ENCODE measurements at places on chromosomes 2 and 18.

DNA sequence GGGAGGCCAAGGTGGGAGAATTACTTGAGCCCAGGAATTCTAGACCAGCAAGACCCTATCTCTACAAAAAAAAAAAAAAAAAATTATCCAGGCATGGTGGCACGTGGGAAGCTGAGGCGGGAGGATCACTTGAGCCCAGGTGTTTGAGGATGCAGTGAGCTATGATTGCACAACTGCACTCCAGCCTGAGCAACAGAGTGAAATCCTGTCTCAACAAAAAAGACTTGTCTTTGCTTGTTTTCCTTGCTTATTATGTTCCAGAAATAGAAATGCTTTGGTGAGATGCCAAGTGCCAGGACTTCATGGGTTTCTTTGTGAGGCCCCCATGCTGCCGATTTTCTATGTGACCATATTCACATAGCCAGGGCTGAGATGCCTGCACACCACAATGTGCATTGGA is 9.0 kb downstream of the DCDC2C start:
- no peak for DNase-seq

- DNase-seq: no peak
These were observed 390.7 kb upstream of the TMEFF2 start for GRCh38 chr2:192585418-192585817.

GRCh38 chr2:45403036-45403435 is 208.0 kb downstream of the SRBD1 start:
- DNase-seq: no peak

GRCh38 chr2:60068755-60069154 is 484.7 kb downstream of the BCL11A start:
- DNase-seq: no peak

GRCh38 chr18:14930076-14930475 is 182.1 kb downstream of the ANKRD30B start:
- no peak for DNase-seq

- DNase-seq: no peak
These were observed 172.5 kb downstream of the MAIP1 start for GRCh38 chr2:200127848-200128247.

GRCh38 chr2:127003070-127003800 is 103.7 kb downstream of the BIN1 start:
- DNase-seq: no peak

GRCh38 chr2:235614176-235614860 is 120.5 kb downstream of the AGAP1 start:
- DNase-seq: no peak

DNA sequence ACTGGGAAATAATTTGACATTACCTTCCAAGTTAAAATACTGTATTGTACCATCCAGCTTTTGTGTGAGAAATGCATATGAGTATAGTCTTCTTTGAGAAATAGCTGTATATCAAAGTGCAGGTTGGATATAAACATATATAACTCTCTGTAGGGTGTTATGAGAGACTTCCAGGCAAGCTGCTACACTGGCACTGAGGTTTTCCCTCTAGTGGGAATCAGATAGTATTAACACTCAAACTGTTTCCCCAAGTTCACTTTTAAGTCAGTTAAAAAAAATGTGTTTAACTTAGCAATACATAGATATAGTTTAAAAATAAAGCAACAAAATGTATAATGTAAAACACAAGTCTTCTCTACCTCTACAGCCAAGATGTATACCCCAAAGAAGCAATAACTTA is 368.4 kb upstream of the SLC8A1 start:
- no peak for DNase-seq

- no peak for DNase-seq
These were observed 116.1 kb upstream of the RAB6C start for GRCh38 chr2:129863350-129863749.

- DNase-seq: no peak
These were observed 133.1 kb downstream of the DYSF start for GRCh38 chr2:71586471-71586870.

DNA sequence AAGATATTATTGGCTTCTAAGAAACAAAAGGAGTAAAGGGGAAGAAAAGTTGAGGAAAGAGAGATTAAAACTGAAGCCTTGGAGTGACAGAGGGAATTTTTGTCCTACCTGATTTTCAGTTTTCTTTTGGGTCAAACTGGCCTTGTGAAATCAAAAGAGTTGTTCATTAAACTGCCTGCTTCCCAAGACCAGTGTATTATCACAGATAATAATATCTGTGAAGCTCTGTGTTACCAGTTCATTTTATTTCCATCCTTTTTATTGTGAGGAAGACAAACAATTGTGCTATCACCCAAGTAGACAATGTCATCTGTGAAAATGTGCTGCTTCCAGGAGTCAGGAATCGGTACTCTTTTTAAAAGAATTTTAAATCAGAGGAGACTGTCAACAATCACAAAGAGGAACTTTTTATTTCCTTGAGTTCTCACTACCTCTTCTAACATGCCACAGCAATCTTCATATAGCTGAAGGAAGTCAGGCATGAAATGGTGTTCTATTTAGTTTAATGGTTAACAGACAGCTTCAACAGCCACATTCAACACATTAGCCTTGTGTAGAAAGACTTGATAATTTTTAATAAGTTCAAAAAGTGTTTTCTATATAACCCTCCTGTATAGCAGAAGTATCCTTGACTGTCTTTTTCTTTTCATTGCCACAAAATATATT is 554.8 kb downstream of the PIK3C3 start:
- DNase-seq: no peak

DNA sequence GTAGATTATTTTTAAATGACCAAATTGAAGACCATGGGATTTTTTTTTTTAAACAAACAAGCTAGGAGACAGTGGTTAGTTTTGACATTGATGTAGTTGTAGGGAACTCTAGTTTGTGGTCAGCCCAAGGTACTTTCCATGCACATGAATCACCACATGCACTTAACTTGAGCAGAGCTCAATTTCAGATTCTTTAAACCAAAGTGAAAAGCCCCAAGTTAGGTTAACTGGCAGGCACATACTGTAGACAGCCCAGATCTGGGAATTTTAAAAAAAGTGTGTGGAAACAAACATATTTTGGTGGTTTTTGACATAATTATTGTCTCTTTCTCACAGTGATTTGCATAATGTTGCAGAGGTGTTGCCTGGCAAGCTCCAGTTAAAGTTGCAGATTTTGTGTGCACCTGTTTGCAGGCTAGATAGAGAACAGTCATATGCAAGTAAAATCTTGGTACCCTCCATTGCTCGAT is 88.4 kb downstream of the BCL2L11 start:
- DNase-seq: peak; percentile 37

DNA sequence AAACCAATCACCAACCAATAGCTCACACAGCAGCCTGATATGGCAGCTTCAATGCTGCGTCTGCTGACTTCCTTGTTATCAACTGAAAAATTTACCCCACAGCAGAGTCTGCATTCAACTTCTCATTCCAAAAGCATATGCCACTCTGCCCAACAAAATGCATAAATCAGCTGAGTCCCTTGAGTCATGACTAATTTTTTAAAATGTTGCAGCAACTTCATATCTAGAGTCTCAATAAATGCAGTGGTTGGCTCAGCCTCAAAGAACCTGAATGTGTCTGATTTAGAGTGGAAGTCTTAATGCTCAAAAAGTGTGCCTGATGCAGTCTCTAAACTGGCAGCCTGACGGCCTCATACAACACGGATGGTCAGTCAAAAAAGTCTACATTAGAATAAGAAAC is 46.5 kb downstream of the FARSB start:
- DNase-seq: no peak

DNA sequence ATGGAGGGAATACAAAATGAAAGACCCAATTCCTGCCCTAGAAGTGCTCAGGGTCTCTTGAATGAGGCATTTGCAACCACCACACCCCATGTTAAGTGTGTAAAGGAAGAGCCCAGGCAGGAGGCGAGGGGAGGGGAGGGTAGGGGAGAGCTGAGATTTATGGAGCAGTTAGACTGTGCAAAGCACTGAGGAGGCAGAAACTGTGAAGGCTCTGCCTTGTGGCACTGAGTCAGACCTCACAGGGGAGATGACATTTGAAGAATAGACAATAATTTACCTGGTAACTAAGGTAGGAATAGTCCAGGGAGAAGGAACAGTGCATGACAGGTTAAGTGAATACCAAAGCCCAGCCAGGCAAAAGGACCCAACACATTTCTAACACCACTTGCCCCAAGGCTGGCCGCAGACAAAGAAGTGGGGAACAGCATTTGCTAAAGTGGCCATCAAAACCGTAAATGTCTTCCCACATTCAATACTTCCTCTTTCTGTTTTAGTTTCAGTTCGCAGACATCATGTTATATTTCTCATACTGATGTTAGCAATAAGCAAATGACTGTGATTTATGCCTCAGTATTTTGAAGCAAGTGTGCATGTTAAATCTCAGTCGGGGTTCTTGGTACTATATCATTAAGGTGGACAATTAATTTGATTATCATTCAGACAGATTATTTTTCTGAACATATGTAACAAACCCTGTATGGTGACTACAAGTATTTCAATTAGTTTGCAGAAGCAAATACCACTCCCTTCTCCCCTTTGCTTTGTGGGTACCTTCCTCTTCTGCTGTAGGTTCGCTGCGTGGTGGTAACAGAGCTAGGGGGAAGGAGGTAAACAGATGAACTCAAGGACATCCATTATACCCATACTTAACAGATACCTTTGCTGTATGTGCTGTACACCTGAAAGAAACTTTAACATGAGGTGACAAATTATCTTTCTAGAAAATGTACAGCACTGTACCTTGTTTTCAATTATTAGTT is 27.5 kb downstream of the CDH20 start:
- peak; percentile 11 for DNase-seq

DNA sequence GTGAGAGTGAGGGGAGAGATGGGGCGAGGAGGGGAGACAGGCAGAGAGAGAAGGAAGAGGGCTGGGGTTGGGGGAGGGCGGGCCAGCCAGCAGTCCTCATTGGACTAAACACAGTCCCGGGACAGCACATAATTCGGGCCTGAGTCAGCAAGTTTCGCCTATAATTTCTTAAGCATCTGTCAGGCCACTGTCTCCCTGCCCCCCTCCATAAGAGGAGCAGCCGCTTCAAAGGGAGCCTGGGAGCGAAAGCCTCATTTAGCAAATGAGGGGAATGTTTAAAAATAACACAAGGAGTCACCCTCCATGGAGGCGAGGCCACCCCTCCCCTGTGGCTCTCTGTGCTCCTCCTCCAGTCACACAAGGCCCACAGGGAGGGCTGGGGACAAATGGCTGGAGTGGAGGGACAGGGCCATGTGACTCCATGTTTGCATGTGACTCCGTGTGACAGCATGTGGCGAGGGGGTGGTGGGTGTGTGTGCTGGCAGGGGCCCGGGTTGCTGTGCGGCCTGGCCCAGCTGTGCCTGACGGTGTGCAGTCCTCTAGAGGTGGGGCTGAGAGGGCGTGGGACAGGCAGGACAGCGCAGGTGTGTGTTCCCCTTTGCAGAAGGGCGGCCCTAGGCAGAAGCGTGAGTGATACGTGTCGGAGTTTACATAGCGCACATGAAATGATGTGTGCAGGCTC is 162.4 kb downstream of the CELF4 start:
- DNase-seq: no peak

DNA sequence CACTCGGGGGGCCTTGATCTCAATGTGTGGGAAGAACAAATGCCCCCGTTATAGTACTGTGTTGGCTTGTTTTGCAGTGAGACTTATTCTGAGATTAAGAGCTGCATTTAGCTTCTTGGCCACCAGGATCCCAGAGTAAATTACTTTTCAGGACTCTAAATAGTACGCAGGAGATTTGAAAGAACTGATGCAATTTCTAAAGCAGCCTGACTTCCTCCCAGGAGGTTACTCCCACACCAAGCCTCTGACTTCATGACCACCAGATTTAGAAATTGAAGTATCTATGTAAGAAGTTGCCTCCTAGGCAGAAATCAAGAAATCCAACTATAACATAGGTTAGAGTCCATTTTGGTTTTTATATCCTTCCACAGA is 67.0 kb downstream of the FEZ2 start:
- DNase-seq: peak; percentile 11

DNA sequence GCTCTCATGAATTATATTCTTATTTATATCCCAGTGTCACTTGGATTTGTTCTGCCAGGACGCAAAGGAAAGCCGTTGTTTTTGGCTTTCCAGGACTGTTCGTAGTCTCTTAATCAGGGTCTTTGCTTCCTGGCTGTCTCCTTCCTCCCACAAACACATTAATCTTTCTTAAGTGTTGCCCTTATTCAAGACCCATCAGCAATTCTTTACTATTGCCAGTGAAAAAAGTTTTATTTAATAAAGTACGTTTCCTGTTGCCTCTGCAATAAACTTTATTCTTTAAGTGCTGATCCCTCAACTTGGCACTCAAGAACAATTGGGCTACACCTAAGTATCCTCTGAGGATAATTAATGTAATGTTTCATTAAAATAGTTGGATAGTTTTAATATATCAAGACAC is 68.3 kb upstream of the CYP20A1 start:
- DNase-seq: no peak

GRCh38 chr2:177551989-177552421 is 159.4 kb downstream of the AGPS start:
- DNase-seq: no peak

- DNase-seq: peak; percentile 5
These were observed 3.2 kb downstream of the CRYBA2 start for GRCh38 chr2:218990052-218990451.

Measured in GM13977 (cell line).